ENCODE measurements at places on chromosomes 4 and X.

GRCh38 chrX:3407781-3408180 is 61.3 kb upstream of the MXRA5 start:
- H3K4me1 ChIP-seq, result no peaks in the 10 kb centered on the region
- H3K27me3 ChIP-seq, result no peaks in the 10 kb centered on the region
- no peak for DNase-seq
- no peaks in the 10 kb centered on the region for H3K36me3 ChIP-seq

DNA sequence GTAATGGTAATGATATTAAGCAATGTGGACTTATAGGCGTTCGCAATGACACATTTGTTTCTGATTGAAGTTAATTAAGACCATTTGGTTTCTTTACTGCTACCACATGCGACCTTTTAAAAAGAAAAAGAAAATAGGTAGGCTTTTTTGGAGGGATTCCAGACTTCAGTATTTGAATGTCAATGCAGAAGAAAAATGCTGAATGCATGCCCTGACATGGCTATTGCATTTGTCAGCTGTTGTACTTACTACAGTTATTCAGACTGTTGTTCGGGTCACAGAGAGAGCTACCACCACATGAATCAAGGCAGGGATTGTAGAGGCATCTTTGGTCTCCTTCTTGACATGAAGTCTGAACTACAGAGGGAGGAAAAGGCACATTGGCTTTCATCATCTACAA is 163.7 kb downstream of the CORIN start:
- peaks cover 11% of the 10 kb centered on the region for H3K27me3 ChIP-seq
- H3K27ac ChIP-seq, result no peak overlapping the region
- no peak overlapping the region for H3K4me3 ChIP-seq
- DNase-seq, result no peak
- no peaks in the 10 kb centered on the region for H3K4me1 ChIP-seq

DNA sequence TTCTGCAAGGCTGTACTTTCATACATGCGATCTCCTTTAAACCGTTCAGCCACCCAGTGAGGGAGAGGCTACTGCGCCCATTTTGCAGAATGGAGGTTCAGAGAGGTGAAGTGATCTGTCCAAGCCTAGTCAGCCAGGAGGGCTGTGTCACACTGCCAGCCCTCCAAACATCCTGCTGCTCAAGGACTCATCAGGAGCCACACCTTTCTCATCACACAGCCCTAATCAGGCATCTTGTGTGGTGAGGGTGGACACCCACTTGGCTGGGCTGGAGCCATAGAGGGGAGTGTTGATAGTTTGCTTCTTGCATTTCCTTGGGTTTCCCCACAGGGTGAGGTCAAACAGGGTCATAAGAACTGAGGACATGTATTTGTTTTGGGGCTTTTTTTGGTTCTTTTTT is 5.4 kb upstream of the CXCR3 start:
- peak overlapping the region; percentile 95 for H3K27ac ChIP-seq
- H3K27me3 ChIP-seq, result no peaks in the 10 kb centered on the region
- no peak for DNase-seq
- H3K4me1 ChIP-seq, result peaks cover 35% of the 10 kb centered on the region

DNA sequence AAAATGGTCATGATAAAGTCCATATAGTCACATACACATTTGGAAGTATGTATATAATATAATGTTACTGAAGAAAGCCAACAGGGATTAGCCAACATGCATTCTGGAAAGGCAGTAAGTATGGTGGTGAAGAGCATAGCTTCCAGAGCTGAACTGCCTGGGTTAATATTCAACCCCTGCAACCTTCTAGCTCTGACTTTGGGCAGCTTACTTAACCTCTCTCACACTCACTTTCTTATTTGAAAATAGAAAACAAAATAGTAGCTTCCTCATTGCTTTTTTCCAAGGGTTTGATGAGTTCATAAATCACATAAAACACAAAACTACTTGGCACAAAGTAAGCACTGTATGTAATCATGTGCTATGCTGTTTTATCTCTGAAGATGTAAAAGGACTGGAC is 216.4 kb downstream of the CHIC2 start:
- H3K36me3 ChIP-seq, result no peaks in the 10 kb centered on the region
- H3K27ac ChIP-seq, result no peak overlapping the region
- DNase-seq, result no peak
- H3K27me3 ChIP-seq, result no peaks in the 10 kb centered on the region

GRCh38 chr4:24130637-24131036 is 240.8 kb upstream of the PPARGC1A start:
- no peaks in the 10 kb centered on the region for H3K27me3 ChIP-seq
- no peaks in the 10 kb centered on the region for H3K36me3 ChIP-seq
- no peak for DNase-seq
- no peaks in the 10 kb centered on the region for H3K4me1 ChIP-seq
- H3K27ac ChIP-seq, result no peak overlapping the region

Measured in activated naive CD8-positive, alpha-beta T cell treated with anti-CD3 and anti-CD28 coated beads, Interleukin-2, amount 10 ng/mL, durations not matched to agents 7 days and 5 days (primary cell).